ENCODE measurements at places on chromosomes 5 and 9.

GRCh38 chr9:126415741-126416370 is 89.2 kb downstream of the MVB12B start:
- DNase-seq, result no peak
- peaks cover 16% of the 10 kb centered on the region for H3K4me1 ChIP-seq
- H3K4me3 ChIP-seq, result no peak overlapping the region
- no peak overlapping the region for H3K27ac ChIP-seq
- no peaks in the 10 kb centered on the region for H3K27me3 ChIP-seq

DNA sequence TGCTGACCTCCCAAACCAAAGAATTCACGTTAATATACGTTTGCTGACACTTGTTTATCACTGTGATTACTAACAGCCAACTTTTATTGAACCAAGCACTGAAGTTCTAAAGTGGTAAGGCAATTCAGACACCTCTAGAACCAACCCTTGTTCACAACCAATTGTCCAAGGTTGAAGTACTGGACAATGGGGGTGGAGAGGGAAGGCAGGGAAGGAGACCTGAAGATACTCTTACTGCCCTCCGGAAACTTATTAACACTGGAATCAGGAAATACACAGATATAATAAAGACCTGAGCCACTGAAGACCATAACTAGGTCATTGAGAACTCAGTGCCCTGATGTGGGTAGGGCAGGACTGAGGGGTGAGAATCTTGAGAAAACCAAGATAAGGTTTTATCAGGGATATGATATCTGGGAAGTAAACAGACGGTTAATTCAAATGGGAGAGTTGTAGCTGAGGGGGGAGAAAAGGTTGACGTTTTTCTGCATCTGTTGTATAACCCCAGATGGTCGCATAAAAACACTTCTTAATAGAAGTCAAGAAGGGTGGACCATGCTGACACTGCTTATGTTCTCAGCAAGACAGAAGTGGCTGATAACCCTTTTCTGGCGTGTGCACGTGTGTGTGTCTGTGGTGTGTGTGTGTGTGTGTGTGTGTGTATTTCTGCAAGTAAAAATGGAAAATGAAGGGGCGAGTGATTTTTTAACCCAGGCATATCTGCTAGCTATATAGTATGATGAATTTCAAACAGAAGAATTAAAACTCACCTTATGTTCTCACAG is 125.9 kb downstream of the LHFPL2 start:
- H3K27ac ChIP-seq, result no peak overlapping the region
- no peaks in the 10 kb centered on the region for H3K36me3 ChIP-seq
- no peaks in the 10 kb centered on the region for H3K27me3 ChIP-seq
- no peak for DNase-seq

- no peak for DNase-seq
Observed at GRCh38 chr5:18771097-18771610, 1136.9 kb downstream of the TAF11L14 start.

DNA sequence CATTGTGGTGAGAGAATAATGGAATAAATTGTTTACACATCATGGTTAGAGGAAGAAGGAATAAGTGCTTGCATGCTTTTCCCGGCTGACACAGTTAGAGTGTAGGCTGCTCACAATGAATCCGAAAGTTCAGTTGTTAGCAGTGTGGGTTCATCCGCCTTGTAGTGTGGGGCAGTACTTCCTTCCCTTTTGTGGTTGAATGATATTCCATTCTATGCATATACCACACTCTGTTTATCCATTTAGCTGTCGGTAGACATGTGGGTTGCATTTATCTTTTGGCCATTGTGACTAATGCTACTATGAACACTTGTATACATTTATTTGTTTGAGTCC is 84.0 kb downstream of the COL5A1 start:
- H3K27ac ChIP-seq, result no peak overlapping the region
- H3K27me3 ChIP-seq, result no peaks in the 10 kb centered on the region
- no peaks in the 10 kb centered on the region for H3K36me3 ChIP-seq
- no peak overlapping the region for H3K4me3 ChIP-seq
- H3K4me1 ChIP-seq, result no peaks in the 10 kb centered on the region
- DNase-seq, result no peak

GRCh38 chr9:20781092-20781491 is 97.0 kb downstream of the FOCAD start:
- H3K4me3 ChIP-seq, result no peak overlapping the region
- H3K27ac ChIP-seq, result no peak overlapping the region
- no peaks in the 10 kb centered on the region for H3K27me3 ChIP-seq
- H3K36me3 ChIP-seq, result no peaks in the 10 kb centered on the region
- no peak for DNase-seq

DNA sequence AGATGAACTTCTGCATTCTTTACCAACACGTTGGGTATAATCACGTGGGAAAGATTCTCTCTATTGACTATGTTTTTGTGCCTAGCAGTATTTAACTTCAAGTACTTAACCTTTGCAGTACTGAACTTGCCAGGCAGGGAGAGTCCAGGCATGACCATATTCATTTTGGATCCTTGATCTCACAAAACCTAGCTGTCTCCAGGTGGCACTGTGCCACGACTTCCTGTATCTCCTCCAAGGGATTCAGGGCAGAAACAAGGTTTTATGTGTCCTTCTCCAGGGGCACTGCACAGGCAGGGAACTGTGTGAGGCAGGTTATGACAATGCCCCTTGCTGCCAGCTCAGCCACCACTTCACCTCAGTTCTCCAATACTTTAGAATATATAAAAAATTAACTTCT is 11.7 kb upstream of the IFNA5 start:
- H3K27ac ChIP-seq, result no peak overlapping the region
- no peaks in the 10 kb centered on the region for H3K36me3 ChIP-seq
- no peaks in the 10 kb centered on the region for H3K4me1 ChIP-seq
- no peak for DNase-seq
- no peaks in the 10 kb centered on the region for H3K27me3 ChIP-seq

Data from naive thymus-derived CD4-positive, alpha-beta T cell (primary cell).